ENCODE measurements at places on chromosomes 6 and 20.

DNA sequence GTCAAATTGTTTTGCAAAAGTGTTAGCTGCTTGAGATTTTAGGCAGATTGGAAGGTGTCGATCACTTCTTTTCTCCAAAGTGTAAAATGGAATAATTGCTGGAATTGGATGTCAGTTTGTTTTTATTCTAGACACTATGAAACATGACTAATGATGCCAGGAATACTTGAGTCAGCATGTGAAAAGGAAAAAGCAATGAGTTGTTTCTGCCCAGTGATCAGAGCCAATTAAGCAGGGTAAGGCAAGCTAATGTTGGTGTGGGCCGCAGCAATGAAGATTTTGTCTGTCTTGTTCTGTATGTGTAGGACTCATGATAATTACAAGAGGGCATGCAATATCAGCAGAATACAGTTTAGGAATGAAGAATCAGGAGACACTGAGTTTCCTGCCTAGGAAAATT lies 110.3 kb downstream of the CARMIL1 start:
- DNase-seq: peak; percentile 39

GRCh38 chr20:36988494-36988966 lies 37.0 kb upstream of the SAMHD1 start:
- DNase-seq: no peak

- no peak for DNase-seq
Measured at GRCh38 chr20:18790787-18791186, 22.8 kb upstream of the SCP2D1 start.

DNA sequence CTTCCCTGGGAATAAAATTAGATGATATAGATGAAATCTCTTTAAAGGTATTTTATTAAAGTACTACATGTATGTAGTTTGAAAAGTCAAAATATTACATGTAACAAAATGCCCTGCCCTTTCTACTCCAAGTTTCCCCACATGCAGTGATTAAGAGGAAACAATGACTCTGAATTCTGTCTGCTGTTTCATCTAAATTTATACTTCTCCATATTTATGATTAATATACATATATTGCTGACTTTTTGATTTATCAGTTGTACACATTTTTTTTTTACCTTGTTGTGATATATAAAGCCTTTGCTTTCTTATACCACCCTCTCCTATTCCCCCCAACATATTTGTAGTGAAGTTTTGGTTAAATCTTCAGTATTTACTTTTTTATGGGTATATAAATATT lies 127.9 kb downstream of the ZFAND3 start:
- no peak for DNase-seq

DNA sequence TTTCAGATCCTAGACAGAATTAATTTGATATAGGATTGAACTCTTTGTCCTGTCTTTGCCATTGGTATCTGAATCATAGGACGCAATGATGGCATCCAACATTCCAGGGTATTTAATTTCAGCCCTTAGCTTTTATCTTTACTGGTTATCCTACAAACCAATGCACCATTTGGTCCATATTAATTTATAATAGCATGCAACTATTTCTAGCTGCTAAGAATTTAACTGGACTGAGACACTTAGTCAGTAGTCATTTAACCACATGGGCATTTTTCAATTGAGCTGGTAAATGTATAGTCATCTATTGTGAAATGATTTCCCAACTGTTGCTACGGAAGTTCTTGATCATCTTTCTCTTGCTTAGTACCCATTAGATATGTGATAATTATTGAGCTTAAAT lies 141.1 kb downstream of the CD164 start:
- no peak for DNase-seq

- no peak for DNase-seq
Measured at GRCh38 chr20:34155836-34156235, 43.8 kb upstream of the EIF2S2 start.

DNA sequence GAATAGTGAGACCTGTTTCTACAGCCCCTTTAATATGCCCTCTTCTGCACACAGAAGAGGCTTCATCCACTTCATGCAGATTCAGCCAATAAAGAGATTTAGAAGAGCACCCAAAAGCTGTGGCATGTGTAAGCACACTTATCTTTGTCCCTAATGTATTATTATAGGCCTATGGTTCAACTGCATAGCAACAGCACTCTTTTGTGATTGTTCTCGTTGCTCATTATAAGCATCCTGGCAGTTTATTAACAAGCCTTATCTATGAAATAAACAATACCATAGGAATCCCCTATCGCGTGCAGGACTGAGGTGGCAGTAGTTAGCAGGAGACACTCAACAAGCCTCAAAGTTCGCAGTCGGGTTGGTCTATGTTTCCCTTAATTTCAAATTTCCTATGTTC lies 138.5 kb upstream of the BEND6 start:
- no peak for DNase-seq

DNA sequence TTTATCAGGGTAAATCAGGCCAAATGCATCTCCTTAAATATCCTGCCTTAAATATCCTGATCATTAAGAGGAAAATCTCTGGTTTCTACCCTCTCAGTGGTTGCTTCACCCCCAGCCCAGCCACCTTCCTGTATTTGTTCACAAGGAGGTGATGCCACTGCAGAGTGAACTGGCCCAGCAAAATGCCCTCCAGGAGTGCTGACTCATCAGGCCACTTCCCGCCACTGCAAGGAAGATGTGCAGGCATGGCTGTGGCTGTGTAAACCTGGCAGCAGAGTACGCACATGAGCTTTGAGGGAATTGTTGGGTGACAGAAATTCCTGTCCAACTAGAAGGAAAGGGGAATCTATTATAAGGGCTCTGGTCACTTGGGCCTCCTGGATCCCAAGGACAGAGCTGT lies 13.8 kb downstream of the NQO2 start:
- peak; percentile 46 for DNase-seq

DNA sequence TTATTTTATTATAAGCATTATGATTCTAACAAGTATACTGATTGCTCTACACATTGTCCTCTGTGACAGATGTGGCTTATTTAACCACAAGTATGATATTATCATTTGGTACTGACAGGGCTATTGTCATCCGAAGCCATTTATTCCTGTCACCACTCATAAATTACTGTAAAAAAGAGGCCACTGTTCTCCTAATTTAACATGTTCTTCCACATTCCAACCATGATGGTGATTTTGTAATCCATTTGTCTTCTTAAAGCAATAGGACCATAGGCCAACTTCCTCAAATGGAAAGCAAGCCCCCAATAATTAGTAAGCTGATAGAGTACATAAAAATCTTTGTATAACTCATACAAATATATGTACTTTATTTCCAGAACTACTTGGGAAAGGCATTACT lies 50.6 kb downstream of the FUT9 start:
- DNase-seq: no peak

DNA sequence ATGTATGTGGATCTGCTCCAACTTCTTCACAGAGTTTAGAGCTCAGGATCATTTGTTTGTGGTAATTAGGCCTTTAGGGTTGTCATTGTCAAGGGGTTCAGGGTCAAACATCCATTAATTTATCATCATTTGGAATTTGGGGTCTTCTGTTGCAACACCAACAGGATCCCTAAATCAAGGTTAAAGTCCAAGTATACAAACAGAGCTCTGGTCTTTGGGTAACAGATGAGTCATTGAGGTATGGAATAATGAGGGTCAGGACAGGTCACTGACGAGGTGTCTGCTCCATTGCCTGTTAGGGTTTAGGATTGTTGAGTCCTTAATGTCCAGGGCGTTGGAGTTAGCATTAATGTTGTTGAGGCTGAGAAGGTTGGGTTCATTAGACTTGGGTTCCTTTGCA lies 47.6 kb downstream of the PRND start:
- no peak for DNase-seq

DNA sequence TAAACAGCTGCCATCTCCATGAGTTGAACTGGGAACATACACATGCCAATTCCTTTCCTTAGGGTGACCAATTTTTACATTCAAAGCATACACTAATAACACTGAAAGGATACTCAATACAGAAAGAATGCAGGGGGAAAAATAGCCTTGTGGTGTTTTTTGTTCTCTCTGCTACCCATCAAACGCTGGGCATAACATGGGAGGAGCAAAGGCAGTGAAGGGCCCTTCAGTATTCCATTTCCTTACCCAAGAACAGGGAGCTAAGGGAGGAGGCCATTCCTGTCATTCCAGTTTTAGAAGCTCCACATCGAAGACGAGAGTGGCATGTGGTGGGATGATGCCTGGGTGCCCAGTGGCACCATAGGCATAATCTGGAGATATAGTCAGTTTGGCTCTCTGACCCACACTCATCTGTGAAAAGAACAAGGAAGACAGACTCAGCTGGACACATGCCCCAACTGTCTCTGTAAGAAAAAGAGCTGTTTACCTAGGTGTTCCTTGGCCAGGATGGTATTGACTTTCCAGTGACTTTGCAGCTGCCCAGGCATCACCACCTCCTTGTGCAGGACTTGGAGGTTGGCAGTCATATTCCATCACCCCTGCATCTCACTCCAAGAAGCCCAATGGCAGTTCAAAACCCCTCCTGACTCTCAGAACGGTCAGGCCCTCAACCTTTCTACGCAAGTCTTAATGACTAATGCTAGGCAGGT lies 20.9 kb downstream of the FKBP1A start:
- no peak for DNase-seq

DNA sequence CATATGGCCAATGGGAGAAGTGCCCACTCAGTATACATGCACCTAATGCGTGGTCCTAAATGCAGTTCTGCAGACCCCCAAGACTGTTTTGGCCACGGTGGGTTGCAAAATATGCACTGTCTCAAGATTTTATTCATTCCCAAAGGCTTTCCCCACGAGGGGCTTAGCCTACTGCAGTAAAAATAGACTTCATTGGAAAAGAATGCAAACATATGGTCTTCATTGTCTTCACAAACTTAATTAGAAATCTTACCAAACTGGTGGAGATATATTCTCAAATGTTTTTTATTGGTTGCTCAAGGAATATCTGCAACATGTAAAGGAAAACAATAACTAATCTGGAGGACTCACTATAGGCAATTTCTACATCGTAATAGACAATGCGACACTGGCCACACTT lies 31.6 kb upstream of the PRL start:
- no peak for DNase-seq

DNA sequence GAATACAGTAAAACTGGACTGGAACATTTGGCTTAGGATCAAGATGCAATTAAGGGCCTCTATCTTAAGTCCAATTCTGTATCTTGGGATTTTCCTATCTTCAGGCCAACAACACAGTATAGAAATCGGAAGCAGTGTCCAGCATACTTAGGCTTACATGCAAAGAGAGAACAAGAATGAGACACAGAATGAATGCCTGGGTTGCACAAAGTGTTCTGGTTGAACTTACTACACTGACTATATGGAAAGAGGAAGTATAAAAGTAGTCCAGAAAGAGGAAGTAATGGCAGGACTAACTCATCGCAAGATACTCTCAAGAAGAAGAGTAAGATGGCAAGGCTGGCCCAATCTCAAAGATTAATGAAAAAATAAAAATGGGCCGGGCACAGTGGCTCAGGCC lies 87.6 kb downstream of the BTBD9 start:
- DNase-seq: no peak

DNA sequence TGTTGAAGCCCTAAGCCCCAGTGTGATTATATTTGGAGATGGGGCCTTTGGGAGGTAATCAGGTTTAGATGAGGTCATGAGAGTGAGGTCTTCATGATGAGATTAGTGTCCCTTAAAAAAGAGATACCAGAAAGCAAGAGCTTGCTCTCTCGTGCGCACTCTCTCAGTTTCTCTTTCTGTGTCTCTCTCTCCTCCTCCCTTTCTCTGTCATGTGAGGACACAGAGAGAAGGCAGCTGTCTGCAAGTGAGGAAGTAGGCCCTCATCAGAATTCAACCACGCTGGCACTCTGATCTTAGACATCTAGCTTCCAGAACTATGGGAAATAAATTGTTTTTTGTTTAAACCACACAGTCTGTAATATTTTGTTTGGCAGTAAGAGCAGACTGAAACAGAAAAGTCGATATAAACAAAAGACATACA lies 180.5 kb downstream of the IBTK start:
- no peak for DNase-seq

- no peak for DNase-seq
Measured at GRCh38 chr6:129209355-129209754, 326.4 kb downstream of the LAMA2 start.

GRCh38 chr6:72212686-72213085 lies 326.3 kb downstream of the RIMS1 start:
- no peak for DNase-seq

DNA sequence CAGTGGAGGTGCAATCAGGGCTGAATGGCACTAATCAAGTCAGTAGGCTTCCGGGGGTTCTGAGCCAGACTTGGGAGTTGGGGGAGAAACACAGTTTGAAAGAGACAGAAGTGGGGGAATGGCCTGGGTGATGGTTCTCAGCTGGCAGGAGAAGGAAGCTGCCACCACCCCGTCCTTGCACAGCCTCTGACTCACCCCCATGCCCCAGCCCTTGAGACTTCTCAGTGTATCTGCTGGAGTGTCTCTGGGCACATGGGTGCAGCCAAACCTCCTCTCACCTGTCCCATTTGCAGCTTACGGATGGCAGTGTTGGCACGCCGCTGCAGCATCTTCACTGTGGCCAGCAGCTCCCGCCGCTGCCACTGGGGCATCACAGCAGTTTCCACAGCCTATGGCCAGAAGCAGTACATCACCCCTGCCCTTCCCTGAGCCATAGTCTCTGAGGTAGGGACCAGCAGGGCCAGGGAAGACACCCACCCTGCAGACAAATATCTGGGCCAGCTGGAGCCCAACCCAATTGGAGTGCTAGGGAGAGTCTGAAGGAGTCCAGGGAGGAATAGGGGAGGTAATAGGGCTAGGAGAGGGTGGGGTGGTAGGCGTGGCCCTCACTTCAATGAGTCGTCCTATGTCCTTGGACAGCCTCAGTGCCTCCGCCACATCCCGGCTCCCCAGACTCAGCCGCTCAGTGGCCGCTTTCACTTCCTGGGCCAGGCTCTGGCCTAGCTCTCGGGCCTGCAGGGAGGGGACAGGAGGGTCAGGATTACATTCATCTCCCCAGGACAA lies 11.2 kb downstream of the AARS2 start:
- no peak for DNase-seq

- DNase-seq: no peak
Measured at GRCh38 chr20:34560614-34561013, 2.1 kb downstream of the MAP1LC3A start.

DNA sequence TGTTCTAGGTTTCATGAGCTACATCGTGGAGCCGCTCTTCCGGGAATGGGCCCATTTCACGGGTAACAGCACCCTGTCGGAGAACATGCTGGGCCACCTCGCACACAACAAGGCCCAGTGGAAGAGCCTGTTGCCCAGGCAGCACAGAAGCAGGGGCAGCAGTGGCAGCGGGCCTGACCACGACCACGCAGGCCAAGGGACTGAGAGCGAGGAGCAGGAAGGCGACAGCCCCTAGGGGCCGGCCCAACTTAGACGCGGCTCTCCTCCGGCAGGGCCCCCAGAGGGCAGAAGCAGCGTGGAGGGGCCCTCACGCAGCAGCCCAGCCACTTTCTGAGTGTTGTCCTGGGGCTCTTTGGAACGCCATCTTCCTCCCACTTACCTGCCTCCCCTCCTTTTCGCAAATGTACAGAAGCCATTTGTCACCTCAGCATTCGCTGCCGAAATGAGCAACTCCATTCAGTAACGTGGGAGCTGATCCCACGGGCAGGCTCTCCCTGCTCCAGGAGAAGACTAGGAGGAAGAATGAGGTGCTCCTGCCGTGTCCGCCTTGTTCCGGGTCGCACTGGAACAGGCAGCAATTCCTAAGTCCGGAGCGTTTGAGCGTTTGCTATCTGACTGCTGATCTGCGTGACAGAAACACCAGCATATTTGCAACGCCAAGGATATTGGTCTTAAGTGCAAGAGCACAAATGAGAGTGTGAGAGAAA lies 58.4 kb downstream of the MTFR2 start:
- DNase-seq: no peak

- DNase-seq: no peak
Measured at GRCh38 chr6:132888701-132889100, 74.3 kb downstream of the RPS12 start.

All from activated CD4-positive, alpha-beta T cell treated with anti-CD3 and anti-CD28 coated beads, Interleukin-10, Interleukin-2, amounts not matched to agents 100 ng/mL and 50 ng/mL, durations not matched to agents 16 hours and 8 hours (primary cell).